ENCODE measurements at places on chromosomes 2 and 18.

GRCh38 chr2:112001942-112002341 is 53.1 kb upstream of the TMEM87B start:
- no peak for DNase-seq

GRCh38 chr18:75044791-75045190 is 164.1 kb downstream of the PTGR3 start:
- no peak for DNase-seq

GRCh38 chr18:32607816-32608215 is 137.1 kb upstream of the GAREM1 start:
- DNase-seq = no peak

DNA sequence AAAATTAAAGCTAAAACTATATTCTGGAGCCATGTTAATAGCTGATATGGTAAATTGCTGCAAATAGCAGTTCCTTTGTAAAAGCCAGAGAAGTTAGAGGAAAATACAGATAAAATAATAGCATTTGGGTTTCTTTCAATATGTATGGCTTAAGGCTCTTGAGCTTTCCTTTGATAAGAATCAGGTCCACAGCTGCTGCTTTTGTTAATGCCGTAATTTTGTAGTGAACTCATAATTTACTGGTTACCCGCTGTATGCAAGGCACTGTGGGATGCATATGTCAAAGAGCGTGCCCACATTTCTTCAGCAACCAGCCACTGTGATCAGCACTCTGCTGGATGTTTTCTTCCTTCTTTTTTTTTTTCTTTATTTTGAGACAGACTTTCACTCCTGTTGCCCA is 79.1 kb downstream of the MOGAT1 start:
- DNase-seq = no peak

- no peak for DNase-seq
Measured at GRCh38 chr2:55138014-55138881, 88.0 kb upstream of the RTN4 start.

DNA sequence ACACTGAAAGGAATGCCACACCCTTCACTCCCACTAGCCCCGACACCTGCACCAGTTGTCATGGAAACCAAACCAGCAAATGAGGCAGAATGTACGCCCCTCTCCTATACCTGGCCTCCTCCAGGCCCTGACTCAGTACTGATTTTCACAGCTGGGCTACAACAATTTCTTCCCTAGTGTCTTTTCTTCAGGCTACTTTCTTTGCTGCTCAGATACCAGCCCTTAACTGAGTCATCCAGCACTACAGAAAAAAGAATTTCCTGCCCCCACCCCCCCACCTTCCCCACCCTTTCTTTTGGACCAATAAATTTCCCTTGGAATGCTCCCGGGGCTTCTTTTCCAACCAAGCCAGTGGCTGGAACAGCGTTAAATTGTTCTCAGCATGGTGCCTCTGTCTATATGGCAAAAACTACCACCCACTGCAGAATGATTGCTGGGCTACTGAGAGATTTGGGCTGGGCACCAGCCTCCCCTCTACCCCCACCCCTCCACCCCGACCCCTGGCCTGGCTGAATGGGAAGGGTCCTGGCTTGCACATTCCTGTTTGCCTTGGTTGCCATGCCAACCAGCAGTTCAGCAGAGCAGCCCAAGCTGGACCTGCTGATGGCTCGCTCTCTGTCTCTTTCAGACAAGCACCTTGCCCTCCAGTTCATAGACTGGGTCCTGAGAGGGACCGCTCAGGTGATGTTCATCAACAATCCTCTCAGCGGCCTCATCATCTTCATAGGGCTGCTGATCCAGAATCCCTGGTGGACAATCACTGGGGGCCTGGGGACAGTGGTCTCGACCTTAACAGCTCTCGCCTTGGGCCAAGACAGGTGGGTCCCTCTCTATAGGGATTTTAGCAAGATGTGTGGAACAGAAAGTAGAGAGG is 11.3 kb downstream of the SLC14A2 start:
- DNase-seq = peak; percentile 18

GRCh38 chr2:225236769-225237323 is 162.7 kb upstream of the NYAP2 start:
- no peak for DNase-seq

GRCh38 chr18:44836263-44836662 is 155.6 kb downstream of the SETBP1 start:
- DNase-seq = no peak

DNA sequence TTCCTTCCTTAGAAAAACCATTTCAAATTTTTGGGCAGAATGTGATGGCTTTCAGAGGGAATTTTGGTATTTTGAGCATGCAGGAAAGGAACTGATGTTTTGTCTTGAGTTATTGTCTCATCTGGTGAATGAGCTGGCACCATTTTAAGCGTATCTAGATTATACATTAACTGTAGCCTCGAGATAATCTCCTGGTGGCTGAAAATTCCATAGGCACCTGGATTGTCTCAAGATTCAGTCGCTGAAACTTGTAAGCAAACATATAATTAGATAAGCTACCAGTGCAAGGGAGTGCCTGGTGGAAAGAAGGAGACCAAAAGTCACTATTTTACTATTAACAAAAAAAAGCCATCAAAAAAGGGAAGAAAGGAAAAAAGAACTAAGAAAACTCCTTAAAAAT is 687.8 kb upstream of the DDX18 start:
- DNase-seq = no peak

DNA sequence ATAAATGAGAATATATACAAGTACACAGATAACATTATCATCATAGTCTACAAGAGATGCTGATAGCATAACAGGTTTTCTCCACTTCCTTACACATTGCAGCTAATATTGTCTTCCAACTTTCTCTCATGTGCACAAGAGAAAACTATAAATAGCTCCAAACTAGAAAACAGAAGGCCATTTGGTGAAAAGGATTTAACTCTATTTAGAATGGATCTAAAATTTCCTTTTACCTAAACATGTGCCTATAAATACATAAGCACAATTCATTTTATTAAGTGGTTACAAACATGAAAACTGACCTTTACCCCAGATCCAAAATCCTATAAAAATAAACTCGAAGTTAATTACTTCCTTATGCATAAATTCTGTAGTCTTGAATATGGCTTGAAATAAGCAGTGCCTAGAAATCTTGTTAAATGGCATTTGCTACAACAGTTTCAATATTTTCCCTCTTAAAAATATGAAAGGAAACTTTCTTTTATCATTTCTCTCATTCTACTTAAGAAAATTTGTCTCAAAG is 41.6 kb downstream of the SLC25A12 start:
- DNase-seq = no peak

GRCh38 chr18:60538891-60539290 is 166.3 kb upstream of the MC4R start:
- DNase-seq = no peak

- no peak for DNase-seq
Measured at GRCh38 chr2:183125659-183126341, 1.6 kb downstream of the NUP35 start.

- DNase-seq = no peak
Measured at GRCh38 chr2:179304424-179304823, 39.8 kb upstream of the SESTD1 start.

GRCh38 chr2:215624423-215624829 is 188.6 kb upstream of the FN1 start:
- DNase-seq = no peak

DNA sequence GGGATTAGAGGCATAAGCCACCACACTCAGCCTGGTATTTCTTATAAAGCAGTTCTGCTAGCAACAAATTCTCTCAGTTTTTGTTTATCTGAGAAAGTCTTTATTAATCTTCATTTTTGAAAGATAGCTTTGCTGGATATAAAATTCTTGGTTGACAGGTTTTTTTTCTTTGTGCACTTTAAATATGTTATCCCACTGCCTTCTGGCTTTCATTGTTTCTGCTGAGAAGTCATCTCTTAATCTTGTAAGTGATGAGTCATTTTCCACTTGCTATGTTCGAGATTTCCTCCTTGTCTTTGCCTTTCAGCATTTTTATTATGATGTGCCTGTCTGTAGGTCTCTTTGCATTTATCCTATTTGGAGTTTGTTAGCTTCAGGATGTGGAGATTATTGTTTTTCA is 5.9 kb upstream of the ELAC1 start:
- DNase-seq = no peak

- DNase-seq = no peak
Measured at GRCh38 chr2:138336146-138336545, 165.4 kb upstream of the SPOPL start.

GRCh38 chr18:76697441-76697901 is 124.9 kb upstream of the ZNF236 start:
- DNase-seq = no peak

- DNase-seq = no peak
Measured at GRCh38 chr2:223586261-223586660, 15.9 kb downstream of the SCG2 start.

- no peak for DNase-seq
Measured at GRCh38 chr2:173058097-173058496, 17.5 kb upstream of the MAP3K20 start.

GRCh38 chr18:73043211-73043610 is 175.4 kb upstream of the NETO1 start:
- no peak for DNase-seq

DNA sequence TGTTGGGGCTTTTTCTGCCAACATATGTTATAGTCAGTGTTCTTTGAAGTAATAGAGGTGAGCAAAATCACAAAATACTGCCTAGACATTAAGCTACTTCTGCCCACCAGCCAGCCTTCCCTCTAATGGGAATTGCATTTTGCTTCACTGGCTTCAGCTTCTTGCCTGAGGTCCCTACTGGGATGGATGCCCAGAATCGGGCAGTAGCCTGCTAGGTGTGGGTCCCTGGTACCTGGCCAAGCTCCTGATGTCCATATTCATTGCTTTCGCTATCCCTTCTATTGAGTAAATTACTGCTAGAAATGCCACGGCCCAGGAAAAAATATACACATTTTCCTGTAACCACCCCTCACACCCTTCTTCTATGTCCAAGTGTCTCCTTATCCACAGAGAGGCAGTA is 27.0 kb downstream of the CRYGD start:
- DNase-seq = no peak

DNA sequence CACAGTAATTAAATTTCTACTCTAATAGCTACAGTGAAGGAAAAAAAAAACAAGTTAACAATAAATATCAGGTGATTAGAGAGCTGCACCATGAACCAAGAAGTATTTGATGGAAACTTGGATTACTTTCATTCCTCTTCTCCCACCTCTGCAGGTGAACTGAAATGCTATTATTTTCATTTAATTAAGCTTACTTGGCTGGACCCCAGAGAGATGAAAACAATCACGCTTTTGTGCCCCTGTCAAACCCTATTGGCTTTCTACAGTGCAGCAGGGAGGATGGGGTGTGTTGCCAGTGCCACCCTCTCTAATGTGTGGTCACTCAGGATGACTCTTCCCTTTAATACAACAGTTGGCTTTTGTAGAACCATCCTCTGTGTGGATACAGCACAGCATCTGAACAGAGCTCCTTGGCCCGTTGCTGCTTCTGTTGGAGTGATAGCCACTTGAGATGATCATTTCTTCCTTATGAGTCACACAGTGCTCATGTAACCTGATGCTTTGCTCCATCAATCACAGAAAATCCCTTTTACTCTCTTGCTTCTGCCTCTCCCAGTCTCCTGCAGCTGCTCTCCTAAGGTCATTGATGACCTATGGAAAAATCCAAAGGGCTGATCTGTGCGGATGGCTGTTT is 5.5 kb upstream of the ARL4C start:
- DNase-seq = no peak
